ENCODE measurements at places on chromosomes 7 and 10.

DNA sequence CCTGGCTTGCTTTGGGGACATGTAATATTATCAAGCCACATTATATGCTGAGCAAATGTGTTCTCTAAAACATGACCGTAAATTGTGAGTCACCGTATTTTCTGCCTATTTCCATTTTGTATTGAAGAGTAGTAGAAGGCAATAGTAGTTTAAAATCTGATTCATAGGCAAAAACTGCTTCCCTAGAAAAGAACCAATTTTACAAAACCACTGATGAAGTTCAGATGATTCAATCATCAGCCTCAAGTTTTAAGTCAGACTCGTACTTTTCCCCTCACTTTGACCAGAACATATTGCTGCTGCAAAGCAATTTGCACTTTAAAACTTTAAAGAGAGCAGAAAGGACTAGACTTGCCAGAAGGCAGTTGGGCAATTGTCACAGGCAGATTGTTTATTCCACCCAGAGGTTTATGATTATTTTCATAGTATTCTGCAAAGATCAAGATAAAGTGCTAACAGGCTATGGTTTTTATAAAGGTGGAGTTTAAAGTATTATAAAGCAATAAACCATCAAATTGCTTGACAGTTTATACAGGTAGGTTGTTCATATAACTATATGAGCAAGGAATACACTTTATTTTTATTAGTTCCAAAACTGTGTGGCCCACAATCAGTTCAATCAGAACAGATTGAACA, 168.2 kb downstream of the ETV1 start:
- H3K4me1 ChIP-seq, result no peaks in the 10 kb centered on the region
- no peaks in the 10 kb centered on the region for H3K36me3 ChIP-seq
- no peak overlapping the region for H3K4me3 ChIP-seq
- no peak for DNase-seq
- no peak overlapping the region for H3K27ac ChIP-seq

GRCh38 chr7:54831644-54832095, 72.7 kb upstream of the SEC61G start:
- H3K27ac ChIP-seq, result no peak overlapping the region
- no peak overlapping the region for H3K4me3 ChIP-seq
- no peaks in the 10 kb centered on the region for H3K36me3 ChIP-seq
- H3K4me1 ChIP-seq, result no peaks in the 10 kb centered on the region

DNA sequence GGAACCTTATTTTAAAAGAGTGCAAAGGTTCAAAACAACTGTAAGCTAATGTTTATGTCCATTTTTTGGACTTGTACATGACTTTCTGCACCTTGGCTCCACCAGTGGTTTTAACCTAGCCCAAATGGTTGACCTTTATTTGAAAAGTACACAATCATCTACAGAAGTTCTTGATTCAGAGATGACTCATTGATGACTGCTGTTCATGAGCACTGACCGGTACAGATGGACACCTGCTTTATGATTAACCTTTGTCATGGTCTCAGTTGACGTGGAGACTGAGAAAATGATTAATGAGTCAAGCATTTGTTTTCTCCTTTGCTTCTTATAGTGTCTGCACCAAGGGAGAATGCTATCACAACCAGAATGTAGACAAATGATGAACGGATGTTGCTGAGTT, 55.7 kb upstream of the PTER start:
- no peak for DNase-seq
- H3K4me3 ChIP-seq, result no peak overlapping the region
- H3K36me3 ChIP-seq, result no peaks in the 10 kb centered on the region
- H3K4me1 ChIP-seq, result no peaks in the 10 kb centered on the region
- H3K27me3 ChIP-seq, result peaks cover 3% of the 10 kb centered on the region
- H3K27ac ChIP-seq, result no peak overlapping the region

- H3K4me3 ChIP-seq, result no peak overlapping the region
- no peaks in the 10 kb centered on the region for H3K36me3 ChIP-seq
- H3K27ac ChIP-seq, result no peak overlapping the region
- DNase-seq, result no peak
Observed at GRCh38 chr10:15363031-15363430, 8.1 kb downstream of the FAM171A1 start.

GRCh38 chr7:5699467-5700384, 81.7 kb downstream of the RNF216 start:
- no peaks in the 10 kb centered on the region for H3K27me3 ChIP-seq
- H3K4me3 ChIP-seq, result peak overlapping the region; percentile 14
- peaks cover 30% of the 10 kb centered on the region for H3K36me3 ChIP-seq
- peak; percentile 68 for DNase-seq
- peak overlapping the region; percentile 11 for H3K27ac ChIP-seq

DNA sequence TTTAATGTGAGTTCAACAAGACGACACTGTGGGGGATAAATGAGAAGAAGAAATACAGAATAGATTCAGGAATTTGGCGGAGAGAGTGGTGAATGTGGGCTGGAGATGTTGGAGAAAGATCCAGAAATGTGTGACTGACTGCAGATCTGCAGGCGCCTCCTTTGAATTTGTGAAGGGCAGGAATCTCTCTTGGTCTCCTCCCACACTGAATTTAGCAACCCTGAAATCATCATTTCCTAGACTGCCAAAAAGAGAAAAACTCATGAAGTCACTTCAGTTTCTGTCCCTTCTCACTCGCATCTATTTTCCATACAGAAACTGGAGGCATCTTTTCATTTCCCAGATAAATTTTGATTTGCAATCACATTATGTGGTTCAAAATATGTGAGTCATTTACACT, 128.7 kb downstream of the GNAI1 start:
- H3K4me3 ChIP-seq, result no peak overlapping the region
- no peak overlapping the region for H3K27ac ChIP-seq
- H3K36me3 ChIP-seq, result no peaks in the 10 kb centered on the region
- no peak for DNase-seq
- H3K27me3 ChIP-seq, result no peaks in the 10 kb centered on the region
- no peaks in the 10 kb centered on the region for H3K4me1 ChIP-seq

- H3K36me3 ChIP-seq, result peaks cover 41% of the 10 kb centered on the region
- peaks cover 3% of the 10 kb centered on the region for H3K4me1 ChIP-seq
- DNase-seq, result no peak
- no peak overlapping the region for H3K27ac ChIP-seq
Observed at GRCh38 chr7:105364684-105365083, 24.0 kb downstream of the SRPK2 start.

DNA sequence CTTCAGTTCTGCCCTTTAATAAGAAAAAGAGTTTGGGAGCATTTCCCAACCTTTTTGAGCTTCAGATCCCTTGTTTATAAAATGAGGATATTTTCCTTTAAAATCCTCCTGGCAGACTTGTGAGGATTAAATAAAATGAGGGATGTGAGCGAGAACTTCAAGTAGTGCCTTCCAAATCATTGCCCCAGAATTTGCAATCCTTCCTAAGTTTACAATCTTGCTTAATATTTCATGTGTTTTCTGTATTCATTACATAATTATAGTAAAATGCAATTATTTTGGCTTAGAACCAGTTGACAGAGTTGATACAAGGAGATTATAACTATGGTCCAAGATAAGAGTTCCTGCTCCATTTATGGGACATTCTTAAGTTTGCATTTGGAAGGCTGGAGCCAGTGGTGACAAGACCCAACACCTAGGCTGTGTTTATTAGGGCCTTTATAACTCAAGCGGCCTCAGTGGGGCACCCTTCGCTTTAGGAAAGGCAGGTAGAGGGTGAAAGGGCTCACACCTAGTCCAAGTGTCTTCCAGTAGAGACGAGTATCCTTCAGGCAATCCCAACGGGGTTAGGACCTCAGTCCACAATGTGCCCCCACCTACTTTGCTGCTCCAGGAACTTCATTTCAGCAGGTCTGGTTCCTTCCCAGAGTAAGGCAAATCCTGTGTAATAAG, 317.5 kb downstream of the WDR11 start:
- DNase-seq, result no peak
- no peak overlapping the region for H3K4me3 ChIP-seq
- no peaks in the 10 kb centered on the region for H3K4me1 ChIP-seq
- H3K36me3 ChIP-seq, result no peaks in the 10 kb centered on the region

DNA sequence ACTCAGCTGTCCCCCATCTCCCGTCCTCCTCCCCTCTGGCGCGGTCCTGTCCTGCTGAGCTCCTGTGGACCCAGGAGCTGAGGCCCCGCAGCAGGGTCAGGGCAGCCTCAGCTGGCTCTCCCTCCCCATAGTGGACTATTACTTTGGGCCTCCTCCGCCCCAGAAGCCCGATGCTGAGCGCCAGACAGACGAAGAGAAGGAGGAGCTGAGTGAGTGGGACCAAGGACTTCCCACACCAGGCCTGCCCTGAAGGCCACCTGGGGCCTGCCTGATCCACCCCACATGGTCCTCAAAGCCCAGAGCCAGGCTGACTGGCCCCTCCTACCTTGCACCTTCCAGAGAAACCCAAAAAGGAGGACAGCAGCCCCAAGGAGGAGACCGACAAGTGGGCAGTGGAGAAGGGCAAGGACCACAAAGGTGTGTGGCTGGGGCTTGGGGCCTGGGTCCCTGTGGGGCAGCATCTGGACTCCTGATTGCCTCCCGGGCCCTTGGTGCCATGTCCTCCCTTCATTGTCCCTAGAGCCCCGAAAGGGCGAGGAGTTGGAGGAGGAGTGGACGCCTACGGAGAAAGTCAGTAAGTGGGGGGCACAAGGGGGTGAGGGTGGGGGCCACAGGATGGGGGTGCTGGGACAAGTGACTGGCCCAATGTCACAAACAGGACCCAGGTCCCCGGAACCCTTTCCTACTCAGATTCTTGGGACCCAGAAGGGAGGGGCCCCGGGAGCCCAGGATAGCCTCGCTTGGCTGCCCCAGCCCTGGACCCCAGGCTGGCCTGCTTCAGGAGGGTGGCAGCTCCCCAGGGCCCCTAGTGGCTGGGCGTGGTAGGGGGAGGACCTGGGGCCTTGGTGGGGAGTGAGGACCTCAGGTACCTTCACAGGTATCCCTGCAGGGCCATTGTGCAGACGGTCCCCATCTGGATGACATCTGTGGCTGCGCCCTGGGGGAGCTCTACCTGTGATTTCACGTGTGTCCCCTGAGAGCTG, 4.9 kb downstream of the AEBP1 start:
- H3K27me3 ChIP-seq, result no peaks in the 10 kb centered on the region
- no peak overlapping the region for H3K4me3 ChIP-seq
- DNase-seq, result no peak
- peaks cover 7% of the 10 kb centered on the region for H3K36me3 ChIP-seq
- H3K4me1 ChIP-seq, result peaks cover 12% of the 10 kb centered on the region

DNA sequence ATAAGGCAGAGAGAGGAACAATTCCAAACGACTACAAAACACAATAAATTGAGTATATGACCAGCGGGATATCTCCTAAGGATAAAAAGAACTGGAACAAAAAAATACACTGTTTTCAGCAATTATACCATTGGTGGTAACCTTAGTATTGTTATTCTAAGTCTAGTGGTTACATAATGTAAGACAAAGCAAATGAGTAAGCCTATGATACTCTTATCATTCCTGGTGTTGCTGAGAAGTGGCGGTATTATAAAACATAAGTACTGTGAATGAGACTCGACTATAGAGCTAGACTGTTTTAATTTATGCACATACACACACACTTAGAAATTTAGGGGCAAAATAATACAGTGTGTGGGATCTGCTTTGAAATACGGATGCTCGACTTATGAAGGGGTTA, 107.7 kb downstream of the NRBF2 start:
- no peak for DNase-seq
- peak overlapping the region; percentile 65 for H3K4me3 ChIP-seq
- peaks cover 60% of the 10 kb centered on the region for H3K4me1 ChIP-seq
- no peaks in the 10 kb centered on the region for H3K27me3 ChIP-seq
- H3K36me3 ChIP-seq, result peaks cover 32% of the 10 kb centered on the region
- peak overlapping the region; percentile 65 for H3K27ac ChIP-seq

DNA sequence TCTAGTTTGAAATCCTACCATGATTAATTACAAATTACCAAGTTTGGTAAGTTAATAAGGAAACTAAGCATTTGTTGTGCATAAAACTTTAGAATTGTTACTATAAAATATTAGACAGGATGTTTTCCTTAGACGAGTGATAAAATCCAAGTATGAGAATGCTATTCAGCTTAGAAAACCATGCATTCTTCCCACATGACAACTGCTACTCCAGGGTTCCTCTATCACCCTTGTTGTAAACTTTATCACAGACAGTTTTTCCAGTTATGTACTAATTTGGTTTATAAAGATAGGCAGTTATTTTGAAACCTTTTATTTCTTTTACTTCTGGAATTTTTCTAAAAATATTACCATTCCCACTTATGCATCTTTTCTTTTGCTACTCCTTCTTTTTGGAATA, 52.0 kb downstream of the SIRT1 start:
- H3K27me3 ChIP-seq, result no peaks in the 10 kb centered on the region
- no peak for DNase-seq
- peaks cover 17% of the 10 kb centered on the region for H3K36me3 ChIP-seq
- H3K4me3 ChIP-seq, result no peak overlapping the region
- H3K27ac ChIP-seq, result no peak overlapping the region
- H3K4me1 ChIP-seq, result peaks cover 1% of the 10 kb centered on the region

DNA sequence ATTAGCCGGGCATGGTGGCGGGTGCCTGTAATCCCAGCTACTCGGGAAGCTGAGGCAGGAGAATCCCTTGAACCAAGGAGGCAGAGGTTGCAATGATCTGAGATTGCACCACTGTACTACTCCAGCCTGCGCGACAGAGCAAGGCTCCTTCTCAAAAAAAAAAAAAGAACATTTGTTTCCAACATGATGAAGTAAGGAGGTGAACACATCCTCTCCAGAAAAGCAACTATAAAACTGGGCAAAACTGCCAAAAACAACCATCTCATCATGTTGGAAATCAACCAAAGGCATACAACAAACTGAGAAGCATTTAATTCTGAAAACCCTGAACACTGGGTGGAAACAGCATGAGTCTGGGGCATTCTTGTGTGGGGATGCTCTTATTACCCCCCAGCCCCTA, 14.3 kb downstream of the PRTFDC1 start:
- H3K36me3 ChIP-seq, result no peaks in the 10 kb centered on the region
- peaks cover 4% of the 10 kb centered on the region for H3K4me1 ChIP-seq
- H3K27ac ChIP-seq, result no peak overlapping the region
- no peak for DNase-seq

DNA sequence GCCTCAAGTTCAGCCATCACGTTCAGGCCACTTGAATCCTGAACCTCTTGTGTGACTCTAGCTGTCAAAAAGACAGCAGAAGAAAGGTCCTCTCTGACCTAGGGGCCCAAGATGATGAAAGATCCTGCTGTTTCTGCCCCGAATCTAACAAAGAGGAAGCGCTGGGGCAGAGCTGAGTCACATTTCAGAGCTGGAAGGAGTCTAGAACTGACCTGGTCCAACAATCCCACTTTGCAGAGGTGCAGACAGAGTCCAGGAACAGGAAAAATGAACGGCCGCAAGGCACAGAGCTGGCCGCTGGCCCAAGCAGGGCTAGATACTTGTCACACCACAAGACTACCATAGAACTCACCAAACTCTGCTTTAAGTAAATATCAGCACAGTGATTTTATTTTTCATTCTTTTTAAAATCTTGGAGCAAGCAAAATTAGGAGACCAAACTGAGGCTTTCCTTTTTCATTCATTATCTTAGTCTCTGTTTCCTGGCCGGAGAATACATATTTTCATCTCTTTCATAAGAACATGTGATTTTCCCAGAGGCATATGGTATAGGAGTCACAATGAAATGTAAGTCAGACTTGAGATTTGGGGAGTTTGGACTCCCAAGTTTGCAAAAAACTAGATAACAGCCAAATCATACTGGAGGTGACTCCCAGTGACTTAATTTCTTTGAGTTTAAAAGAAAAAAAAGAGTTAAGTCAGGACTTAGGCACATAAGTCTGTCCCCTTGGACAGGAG, 52.8 kb downstream of the CHST15 start:
- no peak for DNase-seq
- no peak overlapping the region for H3K27ac ChIP-seq
- no peak overlapping the region for H3K4me3 ChIP-seq
- H3K27me3 ChIP-seq, result peaks cover 26% of the 10 kb centered on the region
- H3K36me3 ChIP-seq, result no peaks in the 10 kb centered on the region
